ENCODE measurements at places on chromosomes 12 and 14.

DNA sequence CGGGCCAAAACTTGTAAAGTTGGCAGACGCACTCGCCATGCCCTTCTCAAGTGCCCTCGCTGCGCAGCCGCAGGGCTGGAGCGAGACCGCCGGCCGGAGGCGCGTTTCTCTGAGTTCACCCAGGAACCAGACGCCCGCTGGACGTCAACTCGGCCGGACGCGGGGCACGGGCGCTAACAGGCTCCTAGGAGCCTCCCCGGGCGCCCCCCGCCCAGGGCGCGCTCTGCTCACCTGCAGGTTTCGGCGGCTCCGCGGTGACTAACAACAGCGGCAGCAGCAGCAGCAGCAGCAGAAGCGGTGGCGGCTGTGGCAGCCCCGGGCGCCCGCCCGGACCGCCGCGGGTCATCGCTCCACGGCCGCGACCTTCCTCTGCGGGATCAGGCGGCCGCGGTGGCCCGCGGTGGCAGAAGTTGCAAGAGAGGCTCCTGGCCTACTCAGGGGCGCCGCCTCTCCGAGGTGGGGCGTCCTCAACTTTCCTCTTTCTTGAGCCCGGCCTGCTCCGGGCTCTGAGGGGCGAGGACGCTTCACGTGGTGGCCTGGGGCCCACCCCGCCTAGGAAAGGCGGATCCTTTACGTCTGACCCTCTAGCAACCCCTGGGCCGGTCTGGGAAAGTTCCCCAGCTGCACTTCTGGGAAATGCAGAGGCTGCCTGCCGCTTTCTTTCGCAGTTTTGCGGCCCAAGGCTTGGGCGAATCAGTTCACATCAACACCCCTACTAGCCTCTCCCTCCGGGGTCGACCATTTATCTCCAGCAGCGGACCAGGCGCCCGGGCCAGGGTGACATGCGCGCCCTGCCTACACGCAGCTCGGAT is at the start of gene PLBD1:
TSS of gene PLBD1 (minus strand) at position 533 of the 812 bp plus-strand sequence. CDS start at position 346, 187 bp downstream.
- DNase-seq, result no peak

DNA sequence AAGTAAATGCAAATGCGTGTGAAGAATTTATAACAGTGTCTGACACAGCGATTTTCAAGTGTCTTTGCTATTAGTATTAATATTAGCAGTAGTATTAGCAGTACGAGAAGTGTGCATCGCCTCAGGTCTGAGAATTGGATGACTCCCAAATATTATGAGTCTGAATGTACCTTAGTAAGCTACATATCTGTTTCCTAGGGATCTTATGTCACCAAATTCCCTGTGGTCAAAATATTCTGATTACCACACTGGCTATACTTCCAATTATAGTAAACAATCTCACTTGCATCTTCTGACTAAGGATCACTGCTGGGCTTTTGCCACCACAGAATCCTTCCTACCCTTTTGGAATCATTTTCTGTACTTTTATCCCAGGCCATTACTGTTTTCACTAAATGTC is 396.0 kb upstream of the MIS18BP1 start:
- no peak for DNase-seq

GRCh38 chr12:92365836-92366235 is 220.2 kb upstream of the BTG1 start:
- no peak for DNase-seq

GRCh38 chr12:54273981-54274380 is 5.9 kb downstream of the CBX5 start:
- DNase-seq, result no peak

- DNase-seq, result no peak
Measured at GRCh38 chr12:4734625-4735340, 14.6 kb downstream of the GALNT8 start.

DNA sequence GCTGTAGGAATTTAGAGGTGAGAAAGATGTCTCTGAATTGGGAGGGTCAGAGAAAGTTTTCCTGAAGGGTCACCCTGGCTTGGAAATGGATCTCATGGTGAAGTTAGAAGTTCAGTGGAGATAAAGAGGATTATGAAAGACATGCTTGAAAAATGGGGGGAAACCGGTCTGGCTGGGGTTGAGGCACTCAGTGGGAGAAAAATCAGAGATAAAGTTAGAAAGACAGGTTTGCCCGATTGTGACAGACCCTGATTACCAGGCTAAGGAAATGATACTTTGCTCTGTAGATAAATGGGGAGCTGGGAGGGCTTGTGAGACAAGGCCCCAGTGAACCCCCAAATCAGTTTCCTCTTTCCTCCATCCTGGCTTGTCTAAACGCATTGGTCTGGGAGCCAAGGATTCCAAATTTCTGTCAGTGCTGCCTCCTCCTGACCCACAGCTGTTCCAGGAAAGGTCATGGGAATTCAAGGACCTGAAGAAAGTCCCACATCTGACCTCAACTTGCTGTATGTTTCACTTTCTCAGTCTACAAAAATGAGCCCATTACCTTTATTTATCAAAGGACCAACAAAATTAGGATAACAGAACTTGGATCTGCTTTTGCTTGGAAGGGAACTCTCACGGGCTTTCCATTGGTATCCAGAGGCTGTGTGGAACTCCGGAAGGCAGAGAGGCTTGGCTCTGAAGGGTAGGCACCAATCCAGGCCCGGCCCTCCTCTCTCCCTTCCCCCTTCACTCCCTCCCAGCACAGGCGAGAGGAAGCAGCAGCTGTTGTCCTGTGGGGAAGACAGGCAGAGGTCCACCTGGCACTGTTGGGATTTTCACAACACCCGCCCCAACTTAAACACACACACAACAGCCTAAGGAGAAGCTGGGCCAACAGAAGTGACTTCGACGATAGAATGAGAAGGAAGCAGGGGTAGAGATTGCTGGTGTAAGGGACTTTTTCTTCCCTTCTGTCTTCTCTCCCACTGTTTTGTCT is 3.4 kb upstream of the RNASE7 start:
- DNase-seq, result no peak

DNA sequence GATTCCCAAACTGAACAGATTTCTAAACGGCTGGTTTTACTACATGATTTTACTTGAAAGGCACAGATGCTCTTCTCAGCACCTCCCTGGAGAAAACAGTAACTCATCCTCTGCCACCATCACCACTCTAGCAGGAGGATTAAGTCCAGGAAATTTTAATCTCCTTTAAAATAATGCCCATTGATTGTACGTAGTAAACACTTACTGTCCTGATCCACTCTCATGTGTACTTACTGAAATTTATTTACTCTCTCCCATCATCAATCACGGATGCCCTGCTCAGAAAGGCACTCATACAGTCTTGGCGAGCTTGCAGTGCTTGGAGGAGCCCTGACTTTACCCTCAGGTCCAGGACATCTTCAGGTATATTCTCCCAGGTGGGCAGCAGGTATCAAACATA is 239.8 kb upstream of the EGLN3 start:
- DNase-seq, result no peak

DNA sequence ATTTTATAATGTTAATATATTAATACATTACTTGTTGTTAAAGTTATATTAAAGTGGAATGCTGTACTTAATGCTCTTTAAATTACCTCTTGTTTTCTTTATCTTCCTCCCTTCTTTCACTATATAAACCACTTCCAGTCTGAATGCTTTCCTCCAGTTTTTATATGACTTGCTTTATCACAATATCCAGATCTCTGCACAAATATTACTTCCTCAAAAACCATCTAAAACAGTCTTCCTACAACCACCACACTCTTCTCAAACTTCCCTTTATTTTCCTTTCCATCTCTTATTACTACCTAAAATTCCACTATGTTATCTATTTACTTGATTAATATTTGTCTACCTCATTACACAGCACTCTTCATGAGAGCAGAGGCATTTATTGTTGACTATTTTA is 956.6 kb downstream of the LRFN5 start:
- DNase-seq, result no peak

DNA sequence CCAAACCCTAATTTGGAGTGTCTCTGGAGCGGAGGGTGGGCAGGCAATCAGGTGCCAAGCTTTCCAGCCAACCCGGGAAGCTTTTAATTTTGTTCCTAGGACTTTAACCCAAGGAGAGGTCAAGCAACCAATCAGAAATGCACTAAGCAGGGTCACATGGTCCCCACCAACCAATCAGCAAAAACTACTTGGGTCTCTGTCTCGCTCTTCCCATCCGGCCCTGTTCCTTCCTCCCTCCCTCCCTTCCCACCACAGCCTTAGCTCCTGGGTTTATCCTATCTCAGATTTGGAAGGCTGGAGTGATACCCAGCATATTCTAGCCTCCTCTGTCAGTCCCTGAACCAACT is 7.3 kb downstream of the HOXC5 start:
- no peak for DNase-seq

DNA sequence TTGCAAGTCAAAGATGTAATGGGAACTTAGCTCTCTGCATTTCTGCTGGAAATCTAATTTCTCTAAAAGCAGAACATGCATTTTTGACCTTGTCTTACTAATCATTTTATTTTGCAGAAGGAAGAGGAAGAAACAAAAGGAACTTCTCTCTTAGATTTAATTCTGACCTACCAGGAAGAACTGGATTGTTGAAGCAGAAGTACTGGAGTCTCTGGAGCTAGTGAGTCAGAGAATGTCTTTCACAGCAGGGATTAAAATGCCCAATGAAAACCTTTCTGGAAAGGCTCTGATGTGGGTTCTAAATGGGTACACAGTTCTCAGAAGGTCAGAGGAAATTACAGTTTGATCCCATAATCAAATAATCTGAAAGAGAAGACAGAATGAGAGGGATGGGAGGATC is 70.8 kb upstream of the GNG2 start:
- DNase-seq, result no peak

- DNase-seq, result no peak
Measured at GRCh38 chr12:14901228-14901562, 15.5 kb upstream of the MGP start.

DNA sequence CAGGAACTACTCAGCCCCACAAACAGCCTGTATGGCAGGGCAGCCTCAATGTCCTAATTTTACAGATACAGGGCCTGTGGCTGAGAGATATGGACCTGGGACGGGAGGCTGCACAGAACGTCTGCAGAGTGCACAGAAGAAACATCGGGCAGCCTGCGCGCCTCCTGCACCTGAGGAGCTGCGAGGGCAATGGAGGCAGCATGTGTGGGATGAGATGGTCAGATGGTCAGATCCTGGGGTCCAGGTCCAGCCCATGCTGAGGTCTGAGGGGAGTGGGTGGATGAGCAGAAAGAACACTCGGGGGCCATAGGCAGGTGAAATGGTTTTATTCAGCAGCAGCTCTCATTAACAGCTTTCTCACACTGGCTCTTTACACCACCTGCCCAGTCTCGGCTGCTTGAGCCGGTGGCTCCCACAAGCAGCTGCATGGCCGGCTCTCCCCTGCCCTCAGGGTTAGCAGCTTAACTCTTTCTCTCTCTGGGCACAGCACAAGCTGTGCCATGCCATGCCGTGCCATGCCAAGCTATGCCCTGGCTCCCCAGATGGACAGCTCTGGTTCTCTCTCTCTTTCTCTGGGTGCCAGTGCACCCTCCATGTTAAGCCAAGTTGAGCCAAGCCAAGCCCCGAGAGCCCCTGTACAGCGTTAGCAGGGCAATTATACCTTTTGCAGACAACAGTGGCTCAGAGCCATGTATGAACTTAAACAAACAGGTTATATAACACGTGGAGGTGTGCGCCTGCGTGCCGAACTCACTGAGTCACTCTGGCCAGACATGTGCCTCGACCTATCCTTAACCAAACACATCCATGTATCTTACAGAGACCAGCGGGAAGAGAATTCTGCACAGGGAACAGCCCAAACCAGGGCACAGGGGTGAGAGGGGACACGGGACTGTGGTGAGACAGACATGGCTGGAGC is 47.6 kb downstream of the RIMBP2 start:
- DNase-seq, result no peak

GRCh38 chr14:29271669-29272068 is 505.1 kb downstream of the FOXG1 start:
- no peak for DNase-seq

GRCh38 chr14:92459030-92459949 is 54.3 kb upstream of the RIN3 start:
- DNase-seq, result no peak

DNA sequence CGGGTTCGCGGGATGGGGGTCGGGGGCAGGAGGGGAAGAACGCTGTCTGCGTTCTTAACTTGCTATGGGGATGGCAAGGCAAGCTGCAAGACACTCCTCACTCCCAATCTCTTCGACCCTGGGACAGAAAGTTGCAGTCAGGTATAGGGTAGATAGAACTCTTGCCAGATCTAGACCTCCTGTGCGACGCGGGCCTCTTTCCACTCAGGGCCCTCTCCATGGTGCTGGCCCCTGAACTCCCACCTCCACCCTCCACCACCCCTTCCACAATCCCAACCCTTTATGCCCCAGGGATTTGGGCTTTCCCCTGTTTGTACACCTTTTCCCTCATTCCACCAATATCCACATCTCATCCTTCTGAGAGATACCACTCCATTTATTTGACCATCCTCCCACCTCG is 812 bp downstream of the NABP2 start:
- no peak for DNase-seq

DNA sequence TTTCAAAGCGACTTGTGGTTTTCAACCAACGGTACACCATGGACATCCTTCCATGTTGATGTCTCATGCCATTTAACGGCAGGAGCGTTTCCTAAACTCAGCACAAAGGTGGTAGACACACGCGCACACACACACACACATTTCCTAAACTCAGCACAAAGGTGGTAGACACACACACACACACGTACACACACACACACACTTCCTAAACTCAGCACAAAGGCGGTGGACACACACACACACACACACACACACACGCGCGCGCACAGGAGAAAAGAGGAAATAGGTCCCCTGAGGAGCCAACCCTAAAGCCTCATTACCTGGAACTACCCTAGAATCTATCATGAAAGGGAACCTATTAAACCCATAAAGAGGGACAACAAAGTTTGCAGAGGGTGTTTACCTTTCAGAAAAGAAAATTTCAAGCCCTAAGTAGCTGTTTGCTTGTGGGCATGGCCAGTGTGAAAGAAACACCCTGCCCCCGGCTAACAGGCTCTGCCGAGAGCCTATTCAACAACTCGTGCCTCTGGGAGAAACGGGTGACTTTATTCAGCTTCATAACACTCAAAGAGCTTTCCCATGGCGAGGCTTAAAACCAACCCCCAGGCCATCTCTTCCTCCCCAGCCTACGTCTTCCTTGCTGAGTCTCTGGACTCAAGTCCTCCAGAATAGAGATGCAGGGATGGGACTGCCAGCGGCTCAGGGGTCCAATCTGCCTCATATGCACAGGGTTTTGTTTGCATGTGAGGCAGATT is 31.8 kb downstream of the SLC8B1 start:
- DNase-seq, result peak; percentile 42

DNA sequence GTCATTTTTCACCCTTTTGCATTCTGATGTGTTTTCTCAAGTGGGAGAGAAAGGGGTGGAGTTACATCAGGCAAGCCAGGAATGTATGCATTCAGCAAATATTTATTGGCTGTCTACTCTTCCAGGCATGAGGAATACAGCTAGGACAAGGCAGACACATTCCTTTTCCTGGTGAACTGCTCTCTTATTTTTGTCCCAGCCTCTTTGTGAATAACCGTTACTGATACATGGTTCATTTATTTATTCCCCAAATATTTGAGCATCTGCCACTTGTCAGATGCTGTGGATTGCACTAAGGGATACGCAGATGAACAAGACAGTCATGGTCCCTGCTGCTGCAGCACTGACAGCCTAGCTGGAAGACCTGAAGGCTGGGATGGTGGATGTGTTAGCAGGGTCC is 6.1 kb downstream of the PELI2 start:
- no peak for DNase-seq

GRCh38 chr12:127811988-127812387 is 455.0 kb upstream of the TMEM132C start:
- DNase-seq, result no peak

Measured in CMK (cell line).